ENCODE measurements at places on chromosomes 5 and 9.

DNA sequence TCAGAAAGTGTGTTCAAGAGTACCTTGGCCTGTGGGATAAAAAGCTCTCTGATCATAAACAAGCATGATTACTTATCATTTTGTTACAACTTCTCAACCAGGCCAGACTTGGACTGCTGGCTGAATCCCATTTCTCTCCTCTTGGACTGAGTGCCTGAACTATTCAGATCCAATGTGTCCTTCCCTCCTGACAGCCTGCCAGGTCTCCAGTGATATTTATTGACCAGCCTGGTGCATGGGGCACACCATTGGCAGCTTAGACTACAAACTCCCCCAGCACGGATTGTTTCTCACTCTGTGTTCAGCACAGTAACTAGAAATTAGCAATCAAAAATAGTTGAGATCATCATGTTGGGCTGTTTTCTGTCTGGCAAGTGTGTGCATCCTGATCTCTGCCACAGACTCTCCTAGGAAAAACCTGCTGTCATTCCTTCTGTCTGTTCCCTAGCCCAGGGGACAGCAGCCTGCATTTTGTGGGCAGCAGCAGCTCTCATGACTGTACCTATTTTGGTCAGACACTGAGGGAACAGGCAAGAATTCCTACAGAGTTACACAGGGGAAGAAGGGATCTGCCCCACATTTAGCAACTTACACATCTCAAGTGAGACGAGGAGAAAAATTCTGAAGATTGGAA lies 348.1 kb downstream of the ADAMTS6 start:
- DNase-seq: no peak

GRCh38 chr9:81118416-81118815 lies 570.9 kb downstream of the TLE1 start:
- no peak for DNase-seq

DNA sequence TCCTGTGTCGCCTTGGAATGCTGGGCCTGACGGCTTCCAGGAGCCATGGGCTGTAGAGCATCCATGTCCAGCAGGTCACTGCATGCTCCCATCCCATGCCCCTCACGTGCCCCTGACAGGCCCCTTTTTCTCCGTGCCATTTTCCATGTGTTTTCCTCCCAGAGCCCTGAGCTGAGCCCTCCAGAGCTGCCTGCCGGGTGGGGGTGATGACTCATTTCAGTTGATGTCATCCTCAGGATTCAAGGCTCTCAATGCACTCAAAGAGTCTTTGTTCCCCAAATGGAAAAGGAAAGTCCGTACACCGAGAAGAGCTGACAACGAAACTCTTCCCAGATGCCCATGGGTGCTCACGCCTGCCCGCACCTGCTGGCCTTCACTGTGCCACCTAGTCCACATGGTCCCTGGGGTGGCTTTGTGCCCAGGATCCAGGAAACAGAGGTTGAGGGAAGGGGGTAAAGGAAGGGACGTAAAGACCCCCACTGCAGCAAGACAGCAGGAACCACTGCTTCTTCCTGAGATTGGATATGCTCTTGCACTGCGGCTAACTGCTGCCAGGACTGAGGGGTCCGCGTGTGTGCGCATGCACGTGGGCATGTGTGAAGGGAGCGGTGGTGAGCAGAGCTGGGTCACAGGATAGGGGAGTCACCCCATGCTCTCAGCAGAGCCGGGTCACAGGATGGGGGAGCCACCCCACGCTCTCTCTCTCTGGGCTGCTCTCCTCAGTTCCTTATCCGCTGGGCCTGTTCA lies 27.6 kb downstream of the COL15A1 start:
- peak; percentile 68 for DNase-seq

DNA sequence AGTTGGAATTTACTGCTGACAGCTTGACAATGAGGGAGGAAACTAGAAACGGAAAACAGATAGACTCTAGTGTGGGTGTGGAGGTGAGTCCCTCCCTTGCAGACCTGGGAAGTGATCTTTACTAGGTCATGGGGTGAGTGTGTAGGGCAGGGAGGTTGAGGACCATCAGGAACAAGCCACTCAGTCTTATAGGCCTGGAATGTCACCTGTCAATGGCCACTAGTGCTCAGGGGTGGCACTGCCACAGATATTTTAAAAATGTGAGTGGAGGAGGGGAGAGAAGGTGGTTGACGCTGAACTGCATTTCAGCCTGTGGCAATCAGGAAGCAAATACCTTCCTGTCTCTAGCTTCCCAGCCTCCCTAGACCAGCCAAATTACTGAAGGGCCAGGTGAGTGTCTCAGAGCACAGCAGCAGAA lies 9.0 kb downstream of the OR2S2 start:
- DNase-seq: peak; percentile 62

- DNase-seq: no peak
Measured at GRCh38 chr5:31941151-31941755, 232.9 kb downstream of the GOLPH3 start.

Data from endodermal cell (in vitro differentiated cells).